Activated CD4-positive, alpha-beta T cell treated with anti-CD3 and anti-CD28 coated beads, Interleukin-2, Interleukin-6, amounts not matched to agents 100 ng/mL and 50 ng/mL, durations not matched to agents 16 hours and 8 hours (primary cell): ENCODE measurements at places on chromosomes 1 and 21.

GRCh38 chr1:248847181-248847955, 9.3 kb downstream of the ZNF672 start:
- DNase-seq, result no peak

- DNase-seq, result peak; percentile 61
These were observed 3.3 kb downstream of the CNST start for GRCh38 chr1:246569248-246570238.

GRCh38 chr1:57898531-57898930, 474.7 kb upstream of the DAB1 start:
- DNase-seq, result no peak

GRCh38 chr1:230456478-230456877, 30.3 kb upstream of the PGBD5 start:
- DNase-seq, result no peak

DNA sequence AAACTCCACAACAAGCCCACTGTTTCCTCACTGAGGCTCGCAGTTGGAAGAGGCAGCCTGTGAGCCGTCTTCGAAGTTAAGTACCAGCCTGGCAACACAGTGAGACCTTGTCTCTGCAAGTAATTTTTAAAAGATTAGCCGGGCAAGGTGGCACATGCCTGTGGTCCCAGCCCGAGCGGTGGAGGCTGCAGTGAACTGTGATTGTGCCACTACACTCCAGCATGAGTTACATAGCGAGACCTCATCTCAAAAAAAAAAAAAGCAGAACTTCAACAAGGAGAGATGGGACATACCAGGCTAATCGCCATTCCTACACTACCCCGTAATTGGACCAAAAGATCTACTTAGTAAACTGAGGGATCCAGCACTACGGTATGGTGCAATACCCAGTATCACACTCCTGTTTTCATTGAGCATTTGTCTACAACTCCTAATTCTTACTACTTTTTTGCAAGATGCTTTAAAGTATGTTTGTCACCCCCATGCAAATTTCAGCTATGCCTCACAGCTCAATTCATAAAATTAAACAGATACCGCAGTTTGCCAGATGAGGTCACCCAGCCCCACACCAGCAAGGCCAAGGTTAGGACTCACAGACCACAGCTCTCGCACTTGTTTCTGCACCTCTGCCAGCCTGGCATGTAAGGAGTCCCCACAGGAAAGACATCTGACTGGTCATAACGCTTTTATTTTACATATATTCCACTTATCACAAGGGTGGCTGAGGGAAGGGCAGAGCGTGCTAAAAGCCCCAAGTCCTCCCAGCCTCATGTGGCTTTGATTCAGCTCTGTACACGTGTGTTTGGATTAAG, 21.0 kb downstream of the SDE2 start:
- DNase-seq, result peak; percentile 14

DNA sequence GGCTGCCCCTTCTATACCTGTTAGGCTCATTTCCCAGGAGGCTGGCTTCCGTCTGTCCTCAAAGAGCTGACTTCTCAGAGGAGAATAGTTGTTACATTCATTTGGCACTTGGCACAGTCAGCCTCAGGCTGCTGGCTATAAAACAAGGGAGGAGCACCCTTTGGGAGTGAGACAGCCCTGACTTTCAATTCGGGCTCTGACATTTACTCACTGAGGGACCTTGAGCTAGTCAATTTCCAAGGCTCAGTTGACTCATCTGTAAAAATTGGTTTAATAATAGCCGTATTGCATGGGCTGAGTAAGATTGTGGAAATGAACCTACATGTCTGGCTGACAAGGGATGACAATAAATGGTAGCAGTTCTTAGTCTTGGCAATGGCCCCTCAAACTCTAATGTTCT, 13.7 kb downstream of the ALX3 start:
- DNase-seq, result no peak

GRCh38 chr1:242017580-242018233, 18.8 kb upstream of the MAP1LC3C start:
- peak; percentile 57 for DNase-seq

DNA sequence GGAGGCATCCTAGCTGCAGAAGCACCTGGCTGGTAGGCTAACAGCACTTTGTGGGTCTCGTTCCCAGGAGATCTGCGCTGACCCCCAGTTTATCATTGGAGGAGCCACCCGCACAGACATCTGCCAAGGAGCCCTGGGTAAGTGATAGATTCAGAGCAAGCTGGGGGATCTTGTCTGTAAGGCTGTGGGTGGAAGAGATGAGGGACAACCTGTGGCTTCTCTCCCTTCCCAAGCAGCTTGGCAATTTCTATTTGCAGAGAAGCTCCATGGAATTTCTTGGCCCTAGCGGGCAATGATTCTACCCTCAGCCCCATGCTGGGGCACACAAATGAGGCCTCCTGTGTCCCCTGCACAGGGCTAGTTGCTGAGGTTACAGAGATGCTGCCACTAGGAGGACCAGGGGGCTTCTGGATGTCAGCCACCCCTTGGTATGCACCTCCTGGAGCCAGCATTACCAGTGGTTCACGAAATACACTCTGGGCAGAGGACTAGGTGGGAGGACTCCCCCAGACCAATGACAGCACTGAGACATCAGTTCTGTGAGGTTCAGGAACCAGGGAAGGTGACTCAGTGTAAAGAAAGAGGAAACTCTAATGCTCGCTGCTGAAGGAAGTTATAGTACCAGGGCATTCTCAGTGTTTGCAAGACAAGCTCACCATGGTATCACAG, 5.5 kb downstream of the CAPN2 start:
- DNase-seq, result peak; percentile 51

GRCh38 chr1:3183411-3183810, 114.4 kb downstream of the PRDM16 start:
- no peak for DNase-seq

DNA sequence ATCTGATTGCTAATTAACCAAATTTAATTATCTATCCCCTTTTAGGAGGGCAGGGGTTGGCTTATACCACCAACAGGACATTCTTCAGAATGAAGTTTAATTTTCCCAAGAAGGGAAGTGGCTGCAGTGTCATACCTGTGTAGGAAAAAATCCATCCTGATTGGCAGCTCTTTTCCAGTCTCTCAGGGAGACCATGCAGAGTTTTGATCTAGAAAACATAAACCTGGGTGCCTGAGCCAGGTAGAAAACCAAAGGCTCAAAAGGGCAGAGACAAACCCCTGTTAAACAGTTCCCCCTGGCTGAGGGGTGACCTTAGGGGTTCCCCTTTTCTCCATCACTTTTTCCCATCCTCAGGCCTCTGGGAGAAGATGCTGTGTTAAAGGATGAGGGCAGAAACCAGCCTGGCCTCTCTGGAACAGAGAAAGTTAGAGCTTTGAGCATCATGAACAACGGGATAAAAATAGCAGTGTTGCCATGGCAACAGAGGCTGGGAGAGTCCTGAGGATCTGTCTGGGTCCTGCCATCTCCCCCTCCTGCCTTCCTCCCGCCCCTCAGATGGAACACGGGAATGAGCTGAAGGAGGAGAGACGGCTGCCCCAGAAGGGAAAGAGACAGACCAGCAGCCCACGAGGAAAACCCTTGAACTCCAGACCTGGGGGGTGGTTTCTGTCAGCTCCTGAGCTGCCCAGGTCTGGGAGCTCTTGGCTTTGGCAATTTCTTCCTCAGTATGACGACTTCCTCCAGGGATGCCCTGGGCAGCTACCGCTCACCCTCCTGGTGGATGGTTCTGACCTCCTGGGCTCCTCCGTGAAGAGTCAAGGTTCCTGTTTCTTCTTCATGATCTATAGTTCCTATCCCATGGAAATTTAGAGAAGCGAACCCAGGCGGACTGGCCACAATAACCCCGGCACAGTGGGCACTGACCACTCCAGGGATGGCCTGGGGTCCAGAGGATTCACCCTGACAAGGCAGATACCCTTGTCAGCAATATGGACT, 14.0 kb upstream of the LEMD1 start:
- DNase-seq, result no peak

DNA sequence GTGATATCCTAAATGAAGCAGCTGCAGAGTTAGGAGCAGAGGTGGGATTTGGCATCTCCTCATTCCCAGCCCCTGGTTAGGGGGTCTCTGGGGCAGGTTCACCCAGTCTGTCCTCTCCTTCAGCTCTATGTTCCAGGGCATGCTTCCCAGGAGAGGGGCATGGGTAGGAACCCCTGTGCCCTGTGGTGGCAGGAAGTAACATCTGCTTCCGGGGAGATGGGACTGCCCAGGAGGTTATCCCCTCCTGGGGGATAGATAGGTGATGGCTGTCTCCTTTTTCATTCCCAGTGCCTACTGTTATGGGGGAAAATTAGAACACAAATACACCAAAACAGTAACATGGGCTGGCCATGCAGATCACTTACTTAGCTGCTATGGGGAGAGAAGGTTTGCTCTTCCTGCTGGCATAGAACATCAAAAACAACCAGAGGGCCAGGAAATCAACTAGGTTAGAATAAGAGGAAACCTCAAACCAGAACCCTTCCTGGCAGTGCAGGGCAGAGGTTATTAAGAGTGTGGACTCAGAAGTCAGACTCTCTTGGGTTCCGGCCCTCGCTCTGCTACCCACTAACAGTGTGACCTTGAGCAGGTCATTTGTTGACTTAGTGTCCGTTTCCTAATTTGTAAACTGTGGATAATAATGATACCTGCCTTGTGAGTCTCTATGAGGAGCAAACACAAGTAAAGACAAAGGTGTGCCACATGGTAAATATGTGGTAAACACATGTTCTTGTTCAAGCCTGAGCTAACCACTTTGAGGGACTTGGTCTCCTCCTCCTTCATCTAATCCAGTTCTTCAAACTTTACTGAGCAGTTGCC, 157.8 kb upstream of the JUN start:
- DNase-seq, result peak; percentile 36

GRCh38 chr1:178802873-178803272, 68.0 kb downstream of the ANGPTL1 start:
- no peak for DNase-seq

- DNase-seq, result no peak
These were observed 46.0 kb upstream of the GUCA2A start for GRCh38 chr1:42210421-42211133.

DNA sequence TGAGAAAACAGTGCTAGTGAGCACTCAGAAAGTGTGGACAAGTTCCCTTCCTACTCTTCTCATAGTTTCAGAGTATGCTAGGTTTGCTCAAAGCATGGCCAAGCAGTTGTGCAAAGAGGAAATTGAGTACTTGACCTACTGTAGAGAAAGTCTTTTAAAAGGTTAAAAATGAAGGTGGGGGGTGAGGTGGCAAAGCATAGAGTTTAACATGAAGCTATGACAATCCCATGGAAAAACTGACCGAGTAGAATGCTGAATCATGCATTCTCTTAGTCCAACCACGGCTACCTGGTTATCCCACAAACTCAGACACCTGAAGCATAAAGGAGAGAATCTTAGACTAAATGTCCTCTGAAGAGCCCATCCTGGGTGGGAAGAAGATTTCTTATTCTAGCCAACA, 79.9 kb downstream of the PTPN14 start:
- DNase-seq, result no peak

- DNase-seq, result no peak
These were observed 388.6 kb downstream of the RWDD3 start for GRCh38 chr1:95622609-95623008.

DNA sequence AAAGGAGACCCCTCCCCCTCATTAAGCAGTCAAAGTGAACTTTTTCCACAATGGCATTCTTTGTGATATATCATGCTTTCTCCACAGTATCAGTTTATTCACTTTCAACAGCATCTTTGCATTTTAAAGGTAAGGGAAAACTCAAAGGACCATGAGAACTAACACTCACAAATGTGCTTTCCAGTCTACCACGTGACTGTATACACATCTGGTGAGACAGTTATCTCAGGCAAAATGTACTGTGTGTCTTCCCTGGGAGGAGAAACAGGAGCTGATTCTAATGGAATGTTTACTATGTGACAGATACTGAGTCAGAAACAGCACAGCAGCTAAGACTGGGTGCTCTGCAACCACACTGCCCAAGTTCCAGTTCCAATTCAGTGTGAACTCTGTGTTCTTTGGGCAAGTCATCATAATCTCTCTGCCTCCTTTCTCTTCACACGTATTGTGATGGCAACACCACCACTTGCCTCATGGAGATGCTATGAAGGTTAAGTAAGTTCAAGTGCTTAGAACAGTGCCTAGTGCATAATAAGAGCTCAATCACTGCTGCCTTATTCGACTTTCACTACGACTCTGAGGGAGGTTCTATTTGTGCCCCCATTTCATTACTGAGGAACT, 79.0 kb downstream of the SLC45A1 start:
- peak; percentile 63 for DNase-seq

- DNase-seq, result peak; percentile 72
These were observed 4.0 kb upstream of the LACTBL1 start for GRCh38 chr1:22976461-22977243.
